ENCODE measurements at places on chromosomes 7 and 10.

- peak; percentile 73 for DNase-seq
Observed at GRCh38 chr10:4353964-4354363, 472.0 kb upstream of the AKR1E2 start.

DNA sequence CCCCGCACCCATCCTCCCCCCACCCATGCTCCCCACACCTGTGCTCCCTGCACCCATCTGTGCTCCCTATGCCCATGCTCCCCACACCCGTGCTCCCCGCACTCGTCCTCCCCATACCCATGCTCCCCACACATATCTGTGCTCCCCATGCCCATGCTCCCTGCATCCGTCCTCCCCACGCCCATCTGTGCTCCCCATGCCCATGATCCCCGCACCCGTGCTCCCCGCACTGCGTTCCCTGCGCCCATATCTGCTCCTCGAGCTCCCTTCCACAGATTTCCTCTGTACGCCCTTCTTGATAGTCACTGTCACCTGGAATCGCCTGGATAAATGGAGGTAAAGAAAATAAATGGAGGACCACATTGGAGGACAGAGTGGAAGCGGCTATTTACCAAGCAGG lies 9.9 kb downstream of the DIP2C start:
- DNase-seq: no peak

- no peak for DNase-seq
Observed at GRCh38 chr7:47185170-47185569, 396.7 kb downstream of the TNS3 start.

DNA sequence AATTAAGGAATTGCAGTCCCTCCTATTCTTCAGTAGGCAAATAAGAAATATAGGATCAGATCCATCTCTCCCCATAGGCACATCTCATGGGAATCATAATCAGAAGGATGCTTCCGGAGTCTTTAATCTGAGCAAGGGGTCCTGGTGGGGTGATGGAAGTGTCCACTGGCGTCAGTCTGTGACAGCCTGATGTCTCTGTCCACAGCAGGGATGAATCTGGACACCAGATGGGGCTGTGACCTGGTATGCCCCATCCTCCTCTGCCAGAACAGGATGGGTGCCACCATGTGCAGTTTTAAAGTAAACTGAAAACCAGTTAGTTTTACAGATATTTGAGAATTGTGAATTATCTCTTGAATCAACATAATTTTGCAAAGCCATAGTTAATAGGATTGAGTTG lies 148.7 kb downstream of the C1GALT1 start:
- no peak for DNase-seq

- peak; percentile 18 for DNase-seq
Observed at GRCh38 chr7:109641445-109641844, 1071.8 kb downstream of the DNAJB9 start.

GRCh38 chr7:113122744-113123143 lies 4.4 kb upstream of the SMIM30 start:
- no peak for DNase-seq

DNA sequence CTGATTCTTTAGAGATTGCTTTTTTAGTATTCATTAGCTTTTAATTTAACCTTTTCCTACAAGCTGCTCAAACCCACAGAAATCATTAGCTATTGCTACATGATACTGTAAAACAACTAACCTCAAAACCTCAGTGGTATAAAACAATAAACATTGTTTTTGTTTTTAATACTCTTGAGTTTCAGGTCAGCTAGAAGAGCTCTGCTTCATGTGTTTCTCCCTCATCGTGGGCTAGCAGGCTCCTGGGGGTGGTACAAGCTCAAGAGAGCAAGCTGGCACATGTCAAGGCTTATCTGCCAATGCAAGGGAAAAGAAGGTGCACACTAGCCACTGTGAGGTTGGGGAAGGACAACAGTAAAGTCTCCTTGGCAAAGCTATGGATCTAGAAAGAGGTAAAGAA lies 232.9 kb upstream of the PHF14 start:
- DNase-seq: no peak

DNA sequence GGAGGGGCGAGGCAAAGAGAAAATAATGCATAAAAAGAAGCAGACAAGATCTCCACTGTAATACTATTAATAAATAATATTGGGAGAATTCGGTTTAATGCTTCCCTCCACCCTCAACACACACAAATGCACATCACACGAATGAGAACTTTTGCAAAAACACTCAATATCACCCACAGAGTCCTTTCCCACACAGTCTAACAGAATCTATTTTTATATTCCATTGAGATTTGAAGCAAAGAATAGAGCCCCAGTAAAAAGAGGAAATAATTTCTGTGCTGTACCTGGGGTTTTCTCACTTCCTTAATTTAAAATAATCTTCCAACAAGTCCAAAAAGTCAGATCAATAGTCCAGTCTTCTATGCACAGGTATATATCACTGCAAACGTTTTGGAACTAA lies 17.0 kb downstream of the PIK3AP1 start:
- no peak for DNase-seq

DNA sequence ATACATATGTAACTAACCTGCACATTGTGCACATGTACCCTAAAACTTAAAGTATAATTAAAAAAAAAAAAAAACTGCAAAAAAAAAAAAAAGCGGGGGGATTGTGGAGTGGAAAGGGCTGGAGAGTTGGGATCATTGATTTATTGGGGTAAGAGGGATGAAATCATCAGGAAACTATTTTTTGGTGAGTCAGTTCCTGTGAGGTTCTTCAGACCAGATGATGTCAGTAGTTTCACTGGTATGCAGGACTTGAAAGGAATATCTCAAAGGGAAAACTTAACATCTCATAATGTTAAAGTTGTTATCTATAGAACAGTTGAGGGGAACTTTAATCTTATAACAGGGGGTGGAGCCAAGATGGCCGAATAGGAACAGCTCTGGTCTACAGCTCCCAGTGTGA lies 32.6 kb upstream of the TECTB start:
- no peak for DNase-seq

DNA sequence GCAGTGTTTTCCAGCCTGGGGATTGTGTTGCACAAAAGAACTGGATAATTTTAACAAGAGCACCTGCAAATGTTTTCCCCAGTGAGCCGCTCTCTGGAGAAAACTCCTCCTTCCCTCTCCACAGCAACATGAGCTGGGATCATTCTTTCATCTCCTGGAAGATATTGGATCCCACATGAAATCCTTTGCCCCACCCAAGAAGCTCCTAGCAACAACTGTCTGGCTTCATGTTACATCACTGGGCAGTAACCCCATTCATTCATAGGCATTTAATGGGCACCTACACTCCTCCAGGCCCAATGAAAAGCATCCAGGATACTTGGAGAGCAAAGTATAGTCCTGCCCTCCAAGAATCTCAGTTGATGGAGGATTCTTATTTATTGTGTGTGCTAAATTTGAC lies 27.2 kb downstream of the LSM5 start:
- DNase-seq: peak; percentile 26

DNA sequence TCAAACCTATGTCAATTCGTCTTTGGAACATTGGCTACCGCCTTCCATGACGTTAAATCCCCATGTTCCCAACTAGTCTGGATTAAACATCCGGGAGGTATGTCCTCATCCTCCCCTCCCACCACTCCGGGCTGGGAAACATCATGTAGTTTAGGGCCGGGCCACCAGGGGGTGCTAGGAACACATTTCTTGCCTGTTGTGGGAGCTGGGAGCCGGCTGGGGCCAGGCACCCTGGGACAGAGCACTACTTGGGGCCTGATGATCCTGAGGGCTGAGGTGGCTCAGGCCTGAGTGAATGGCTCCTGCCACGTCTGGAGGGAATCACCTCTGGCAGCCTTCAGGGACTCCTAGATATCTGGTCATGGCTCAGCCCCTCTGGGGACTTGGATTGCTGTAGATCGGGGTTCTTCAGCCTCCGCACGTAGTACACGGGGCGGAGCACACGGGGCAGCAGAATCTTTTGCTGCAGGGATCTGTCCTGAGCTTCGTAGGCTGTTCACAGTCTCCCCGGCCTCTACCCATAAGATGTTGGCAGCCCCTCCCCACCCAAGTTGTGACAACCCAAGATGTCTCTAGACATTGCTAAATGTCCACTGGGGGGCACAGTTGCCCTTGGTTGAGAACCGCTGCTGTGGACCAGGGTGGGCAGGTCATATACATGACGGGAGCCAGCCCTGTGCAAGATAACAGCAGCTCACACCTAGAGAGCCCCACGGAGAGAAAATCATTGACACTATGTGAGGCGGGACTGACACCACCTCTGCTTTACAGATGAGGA lies 141.2 kb upstream of the ZNF716 start:
- DNase-seq: no peak

DNA sequence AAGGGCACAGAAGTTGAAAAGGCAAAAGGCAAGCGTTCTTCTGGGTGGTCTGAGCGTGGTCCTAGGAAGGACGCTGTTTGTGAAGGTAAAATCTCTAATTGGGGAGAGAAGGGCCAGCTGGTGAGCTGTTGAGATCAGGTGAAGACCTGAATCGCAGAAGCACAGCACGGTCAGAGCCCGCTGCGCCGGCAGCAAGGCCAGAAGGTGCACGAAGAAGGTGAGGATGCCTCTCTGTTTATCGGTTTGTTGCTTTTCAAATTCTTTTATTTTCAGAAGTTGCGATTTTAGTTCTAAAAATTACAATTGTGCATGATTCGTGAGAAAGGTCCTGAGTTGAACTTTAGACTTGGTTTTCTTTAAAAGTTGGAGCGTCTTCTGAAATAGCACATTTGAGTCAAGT lies 247.8 kb upstream of the FOXK1 start:
- no peak for DNase-seq

GRCh38 chr10:3111621-3112163 lies 44.3 kb downstream of the PFKP start:
- DNase-seq: no peak

- DNase-seq: peak; percentile 2
Observed at GRCh38 chr7:49822856-49823255, 49.4 kb downstream of the VWC2 start.

GRCh38 chr7:129799350-129799955 lies 153.3 kb downstream of the UBE2H start:
- no peak for DNase-seq

DNA sequence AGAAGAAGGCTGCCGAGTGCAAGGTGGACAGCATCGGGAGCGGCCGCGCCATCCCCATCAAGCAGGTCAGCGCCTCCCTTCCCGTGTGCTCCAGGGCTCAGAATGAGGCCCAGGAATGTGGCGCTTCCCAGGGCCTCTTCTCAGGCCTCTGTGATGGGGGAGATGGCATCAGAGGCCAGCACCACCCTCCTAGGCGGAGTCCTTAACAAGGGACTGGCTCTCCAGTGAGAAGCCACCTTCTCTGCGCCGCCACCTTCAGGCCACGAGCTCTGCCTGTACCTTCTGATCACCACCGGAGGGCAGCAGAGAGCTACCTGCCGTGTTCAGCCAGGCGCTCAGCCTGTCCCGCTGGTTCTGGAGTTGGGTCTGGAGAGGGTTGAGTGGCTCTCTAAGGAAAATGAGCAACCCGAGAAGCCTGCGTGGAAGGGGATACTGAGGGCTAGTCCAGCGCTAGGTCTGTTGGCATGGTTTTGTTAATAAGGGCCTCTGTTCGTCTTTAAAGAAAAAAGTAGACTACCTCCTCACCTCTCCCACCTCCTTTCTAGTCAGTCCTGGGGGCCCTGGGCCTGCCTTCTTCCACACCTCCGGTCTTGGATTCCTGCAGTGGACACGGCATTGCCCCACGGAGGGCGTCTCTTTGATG lies 37.7 kb downstream of the AGAP3 start:
- DNase-seq: peak; percentile 82

GRCh38 chr10:91051829-91052228 lies 130.9 kb upstream of the ANKRD1 start:
- DNase-seq: no peak

GRCh38 chr7:10767771-10768170 lies 205.9 kb upstream of the PHF14 start:
- DNase-seq: no peak

GRCh38 chr7:100090527-100091410 lies 2.0 kb downstream of the COPS6 start:
- DNase-seq: no peak

GRCh38 chr10:79374312-79375191 lies 27.3 kb downstream of the PPIF start:
- peak; percentile 80 for DNase-seq

GRCh38 chr10:93751832-93752231 lies 5.9 kb upstream of the LGI1 start:
- DNase-seq: peak; percentile 31

DNA sequence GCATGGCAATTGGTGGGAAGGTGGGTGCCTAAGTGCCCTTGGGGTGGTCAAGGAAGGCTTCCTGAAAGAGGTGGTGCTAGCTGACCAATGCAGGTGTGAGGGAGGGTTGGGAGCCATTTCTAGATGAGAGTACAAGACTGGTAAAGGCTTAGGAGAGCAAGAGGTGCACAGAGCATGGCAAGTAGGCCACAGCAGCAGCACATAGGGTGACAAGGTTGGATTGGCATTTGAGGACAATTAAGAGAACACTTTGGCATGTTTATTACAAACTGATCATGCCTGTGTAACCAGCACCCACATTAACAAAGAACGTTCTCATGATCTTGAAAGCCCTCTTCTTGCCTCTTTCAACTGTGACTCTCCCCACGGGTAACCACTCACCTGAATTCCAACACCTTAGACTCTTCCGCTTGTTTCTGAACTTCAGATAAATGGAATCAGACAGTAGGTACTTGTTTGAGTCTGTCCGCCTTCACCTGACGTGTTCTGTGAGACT lies 107.6 kb downstream of the MYL10 start:
- DNase-seq: no peak

DNA sequence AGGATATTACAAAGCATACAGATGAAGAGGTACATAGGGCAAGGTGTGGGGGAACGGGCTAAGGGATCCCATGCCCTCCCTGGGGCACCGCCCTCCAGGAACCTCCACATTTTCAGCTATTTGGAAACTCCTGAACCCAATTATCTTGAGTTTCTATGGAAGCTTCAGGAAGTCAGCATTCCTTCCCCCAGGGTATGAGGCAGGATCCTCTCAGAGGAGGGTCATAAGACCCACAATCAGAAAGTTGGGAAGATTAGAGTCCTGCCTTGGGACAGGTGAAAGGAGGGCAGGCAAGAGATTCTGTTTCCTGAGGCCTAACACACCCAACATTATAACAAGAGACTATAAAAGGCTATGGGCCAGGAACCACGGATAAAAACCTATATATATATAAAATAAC lies 98.0 kb downstream of the RALA start:
- no peak for DNase-seq

DNA sequence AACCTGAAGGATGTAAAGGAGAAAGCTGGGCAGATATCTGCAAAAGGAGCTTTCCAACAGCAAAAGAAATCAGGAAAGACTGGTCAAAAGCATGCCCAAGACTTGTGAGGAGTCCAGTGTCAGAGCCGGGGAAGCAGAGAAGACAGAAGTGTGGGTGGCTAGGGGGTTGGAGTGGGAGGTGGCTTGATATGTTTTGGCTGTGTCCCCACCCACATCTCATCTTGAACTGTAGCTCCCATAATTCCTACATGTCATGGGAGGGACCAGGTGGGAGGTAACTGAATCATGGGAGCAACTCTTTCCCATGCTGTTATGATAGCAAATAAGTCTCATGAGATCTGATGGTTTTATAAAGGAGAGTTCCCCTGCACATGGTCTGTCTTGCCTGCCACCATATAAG lies 84.9 kb downstream of the INHBA start:
- DNase-seq: no peak

Data from MCF 10A (cell line).